Head of caudate nucleus (tissue), 42 donors: ENCODE measurements at places on chromosomes 12 and 14.

DNA sequence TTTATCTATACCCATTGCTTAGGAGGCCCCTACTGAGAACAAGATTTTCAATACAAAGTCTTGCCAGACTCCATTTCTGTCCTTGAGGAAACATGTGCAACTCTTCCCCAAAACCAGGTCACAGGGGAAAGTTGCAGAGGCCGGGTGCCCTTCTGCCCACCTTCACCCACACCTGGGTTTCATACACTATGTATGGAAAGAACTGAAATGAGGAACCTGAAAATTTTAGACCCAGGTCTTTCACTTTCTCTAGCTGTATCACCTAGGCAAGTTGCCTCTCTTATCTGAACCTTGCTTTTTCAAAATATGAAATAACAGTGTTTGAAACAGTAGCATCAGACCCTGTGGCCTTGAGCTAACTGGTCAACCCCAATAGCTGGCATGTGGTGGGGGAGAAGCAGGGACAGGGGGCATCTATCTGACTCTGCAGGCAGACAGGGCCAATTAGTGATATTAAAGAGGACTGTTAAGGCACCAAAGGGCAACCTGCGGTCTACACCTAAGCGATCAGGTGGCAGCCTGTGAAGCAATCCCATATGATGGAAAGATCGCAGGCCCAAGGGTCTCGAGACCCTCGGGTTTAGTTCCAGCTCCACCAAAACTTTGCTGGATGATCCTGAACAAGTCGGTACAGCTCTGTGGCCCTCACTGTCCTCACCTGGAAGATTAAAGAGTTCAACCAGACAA is 346.5 kb downstream of the BCL11B start:
- no peak for DNase-seq

DNA sequence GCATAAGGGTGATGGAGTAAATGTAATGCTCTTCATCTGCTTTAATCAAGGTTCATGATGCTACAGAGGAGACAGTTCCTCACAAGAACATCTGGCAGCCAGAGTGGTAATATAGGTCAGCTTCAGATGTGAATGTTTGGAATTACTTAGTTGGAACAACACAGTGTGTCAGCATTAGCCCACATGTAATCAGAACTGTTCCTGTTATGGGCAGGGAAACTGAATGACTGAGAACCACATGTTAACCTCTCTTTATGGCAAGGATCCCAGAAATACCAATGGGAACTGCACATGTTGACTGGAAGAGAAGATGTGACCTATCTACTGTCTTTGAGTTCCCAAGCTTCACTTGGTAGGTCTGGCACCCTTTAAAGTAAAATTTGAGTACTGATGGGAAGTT is 390.1 kb upstream of the PDE3A start:
- DNase-seq = no peak

GRCh38 chr12:57093415-57094207 is 4.7 kb downstream of the NAB2 start:
- peak; percentile 53 for DNase-seq

GRCh38 chr14:90253826-90254225 is 2.5 kb upstream of the PSMC1 start:
- DNase-seq = no peak
